Stimulated activated CD4-positive, alpha-beta T cell treated with anti-CD3 and anti-CD28 coated beads, Interleukin-4, amount 100 ng/mL, for 24 hours (primary cell): ENCODE measurements at places on chromosomes 12 and 14.

DNA sequence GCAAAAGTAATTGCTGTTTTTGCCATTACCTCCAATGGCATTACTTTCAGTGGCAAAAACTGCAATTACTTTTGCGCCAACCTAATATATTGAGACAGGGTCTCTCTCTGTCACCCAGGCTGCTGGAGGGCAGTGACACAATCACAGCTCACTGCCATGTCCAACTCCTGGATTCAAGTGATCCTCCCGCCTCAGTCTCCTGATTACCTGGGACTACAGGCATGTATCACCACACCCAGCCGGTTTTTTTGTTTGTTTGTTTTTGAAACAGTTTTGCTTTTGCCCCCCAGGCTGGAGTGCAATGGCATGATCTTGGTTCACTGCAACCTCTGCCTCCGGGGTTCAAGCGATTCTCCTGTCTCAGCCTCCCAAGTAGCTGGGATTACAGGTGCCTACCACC, 15.7 kb upstream of the KDM2B start:
- DNase-seq, result no peak

GRCh38 chr12:130031571-130032189, 127.9 kb upstream of the TMEM132D start:
- peak; percentile 61 for DNase-seq

GRCh38 chr14:74977164-74977900, 21.9 kb upstream of the PGF start:
- no peak for DNase-seq

DNA sequence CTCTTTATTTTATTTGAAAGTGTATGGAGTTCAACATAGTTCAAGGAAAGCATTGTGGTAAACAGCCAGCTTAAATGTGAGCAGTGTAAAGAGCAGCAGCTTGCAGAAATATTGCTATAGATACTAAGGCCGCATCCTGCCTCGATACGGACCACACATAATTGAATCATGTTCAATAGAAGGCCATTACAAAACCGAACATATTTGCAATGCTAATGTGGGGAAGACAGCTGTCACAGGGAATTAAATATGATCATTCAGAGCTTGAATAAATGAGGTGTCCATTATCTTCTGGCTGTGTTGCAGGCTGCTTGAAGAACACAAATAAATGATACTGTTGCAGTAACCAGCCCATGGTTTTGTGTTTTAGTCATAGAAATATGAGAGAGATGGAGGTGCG, 173.2 kb downstream of the BRMS1L start:
- no peak for DNase-seq
